ENCODE measurements at places on chromosomes 7 and 10.
A peak's percentile ranks its signal among the peaks of the same experiment; 100 is the strongest.

- DNase-seq: no peak
Measured at GRCh38 chr7:131455001-131455400, 101.4 kb downstream of the PODXL start.

GRCh38 chr7:143463556-143463955, 14.1 kb upstream of the TAS2R41 start:
- DNase-seq: no peak

DNA sequence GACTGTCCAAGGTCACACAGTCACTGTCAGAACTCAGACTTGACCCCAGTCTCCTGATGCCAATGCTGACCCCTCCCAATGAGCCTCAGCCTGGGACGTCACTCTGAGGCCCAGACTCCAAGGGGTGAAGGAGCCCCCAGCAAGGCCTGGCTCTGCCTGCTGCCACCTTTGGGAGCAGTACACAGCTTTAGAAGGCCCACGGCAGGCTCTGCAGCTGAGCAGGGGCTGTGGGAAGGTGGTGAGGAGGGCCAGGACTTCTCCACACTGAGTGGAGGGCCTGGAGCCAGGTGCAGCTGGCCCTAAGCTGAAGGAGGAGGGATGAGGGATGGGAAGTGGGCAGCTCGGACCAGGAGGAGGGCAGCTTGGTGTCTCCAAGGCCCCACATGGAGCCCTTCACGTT, 23.9 kb upstream of the ZMIZ1 start:
- DNase-seq: no peak

GRCh38 chr7:30931161-30931928, 19.7 kb downstream of the AQP1 start:
- DNase-seq: peak; percentile 31

DNA sequence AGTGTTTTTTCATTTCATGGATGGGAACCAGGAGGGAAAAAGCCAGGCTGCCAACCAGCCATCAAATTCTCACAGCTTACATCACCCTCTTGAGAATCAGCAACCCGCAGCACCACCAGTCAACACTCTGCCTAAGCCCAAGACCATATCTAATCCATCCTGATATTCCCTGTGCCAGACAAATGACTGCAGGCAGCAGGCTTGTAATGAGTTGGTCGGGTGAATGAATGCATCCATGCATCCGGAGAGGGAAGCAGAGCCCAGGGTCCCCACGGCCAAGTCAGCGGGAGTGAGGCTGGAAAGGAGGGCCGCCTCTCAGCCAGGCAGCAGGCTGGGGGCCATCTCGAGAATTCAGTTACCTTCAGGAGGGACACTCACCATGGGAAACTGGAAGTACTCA, 46.9 kb downstream of the SLIT1 start:
- DNase-seq: no peak
